ENCODE measurements at places on chromosomes 6 and 20.

DNA sequence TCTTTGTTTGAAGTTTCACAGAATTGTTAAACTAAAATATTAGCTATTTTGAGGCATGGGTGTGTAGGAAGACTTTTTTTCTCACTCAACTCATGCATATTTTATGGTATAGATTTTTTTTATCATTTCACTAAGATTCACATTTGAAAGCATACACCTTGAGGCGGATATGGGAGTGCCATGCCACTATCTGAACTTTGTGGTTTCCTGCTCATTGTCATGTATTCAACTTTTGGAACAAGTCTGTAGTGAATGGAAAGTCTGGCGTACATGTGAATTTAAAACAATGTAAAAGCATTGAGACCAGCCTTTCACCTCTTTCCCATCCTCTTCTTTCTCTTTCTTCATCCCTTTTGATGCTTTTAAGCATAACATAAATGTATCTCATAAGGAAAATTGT, 147.9 kb downstream of the TPBG start:
- DNase-seq, result peak; percentile 3

DNA sequence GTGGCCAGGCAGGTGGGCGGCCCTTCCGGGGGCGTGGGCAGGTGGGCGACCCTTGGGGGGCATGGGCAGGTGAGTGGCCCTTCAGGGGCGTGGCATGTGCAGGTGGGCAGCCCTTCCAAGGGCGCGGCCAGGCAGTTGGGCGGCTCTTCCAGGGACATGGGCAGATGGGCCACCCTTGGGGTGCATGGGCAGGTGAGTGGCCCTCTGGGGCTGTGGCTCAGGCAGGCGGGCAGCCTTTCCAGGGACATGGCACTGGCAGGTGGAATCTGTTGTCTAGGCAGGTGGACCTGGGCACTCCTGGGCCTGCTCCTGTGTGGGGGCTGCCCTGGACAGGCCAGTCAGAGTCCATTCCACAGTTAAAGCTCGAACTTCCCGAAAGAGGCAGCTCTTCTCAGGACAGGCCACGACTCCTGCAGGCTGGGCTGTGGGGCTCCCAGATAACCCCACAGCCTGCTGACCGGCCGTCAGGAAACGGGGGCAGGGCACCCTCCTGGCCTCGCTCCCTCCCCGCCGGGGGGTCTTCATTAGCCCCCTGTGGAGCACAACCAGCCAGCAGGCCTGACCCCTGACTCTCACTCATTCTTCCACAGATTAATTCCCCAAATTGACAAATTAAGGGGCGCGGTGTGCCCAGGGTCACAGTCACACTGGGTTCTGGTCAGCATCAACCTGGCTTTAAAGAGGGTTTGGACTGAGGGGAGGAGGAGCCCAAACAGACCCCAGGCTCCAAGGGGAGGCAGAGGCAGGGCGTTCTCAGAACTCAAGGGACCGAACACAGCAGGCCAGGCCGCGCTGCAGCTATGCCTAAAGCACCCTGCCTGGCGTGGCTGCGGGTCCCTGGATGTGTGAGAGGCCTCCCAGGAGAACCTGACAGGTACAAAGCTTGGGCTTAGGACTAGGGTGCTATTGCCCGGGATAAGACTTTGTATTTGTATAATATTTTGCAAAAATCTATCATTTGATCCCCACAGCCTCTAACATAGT, 130.0 kb downstream of the DLL1 start:
- DNase-seq, result no peak

GRCh38 chr6:4103929-4104328, 25.0 kb upstream of the FAM217A start:
- no peak for DNase-seq

DNA sequence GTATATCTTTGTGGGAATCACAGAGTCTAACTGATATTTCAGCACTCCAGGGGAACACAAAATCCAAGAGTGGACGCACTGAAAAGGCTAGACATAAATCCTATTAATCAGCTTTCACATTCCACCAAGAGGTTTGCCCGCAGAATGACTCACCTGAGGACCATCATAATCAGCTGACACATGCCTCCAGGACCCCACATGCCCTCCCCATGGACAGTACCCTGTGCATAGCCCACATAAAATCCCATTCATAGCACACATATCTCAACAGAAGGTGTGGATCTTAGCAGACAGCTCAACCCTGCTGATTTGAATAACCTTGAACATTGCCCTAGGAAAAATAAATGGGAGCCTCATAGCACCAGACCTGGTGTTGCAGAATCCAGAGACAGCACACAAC, 246.8 kb upstream of the TENT5A start:
- no peak for DNase-seq

DNA sequence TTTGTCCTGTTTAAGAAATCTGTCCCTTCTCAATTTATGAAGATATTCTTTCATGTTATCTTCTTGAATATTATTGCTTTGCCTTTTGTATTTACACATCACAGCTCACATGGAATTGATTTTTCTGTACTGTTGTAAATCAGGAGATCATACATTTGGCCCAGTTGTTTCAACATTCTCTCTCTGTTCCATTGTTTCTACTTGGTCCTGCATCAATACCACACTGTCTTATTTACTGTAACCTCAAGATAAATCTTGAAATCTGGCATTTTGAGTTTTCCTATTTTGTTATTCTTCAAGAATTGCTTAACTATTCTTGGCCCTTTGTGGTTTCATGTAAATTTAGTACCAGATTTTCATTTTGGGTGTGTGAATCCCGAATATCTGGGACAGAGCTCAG, 121.7 kb upstream of the CCN2 start:
- DNase-seq, result no peak

- DNase-seq, result no peak
Observed at GRCh38 chr20:14310977-14311627, 26.3 kb downstream of the FLRT3 start.

GRCh38 chr6:107867302-107867615, 43.1 kb upstream of the SCML4 start:
- no peak for DNase-seq

- DNase-seq, result no peak
Observed at GRCh38 chr6:153099636-153100035, 31.4 kb downstream of the RGS17 start.

DNA sequence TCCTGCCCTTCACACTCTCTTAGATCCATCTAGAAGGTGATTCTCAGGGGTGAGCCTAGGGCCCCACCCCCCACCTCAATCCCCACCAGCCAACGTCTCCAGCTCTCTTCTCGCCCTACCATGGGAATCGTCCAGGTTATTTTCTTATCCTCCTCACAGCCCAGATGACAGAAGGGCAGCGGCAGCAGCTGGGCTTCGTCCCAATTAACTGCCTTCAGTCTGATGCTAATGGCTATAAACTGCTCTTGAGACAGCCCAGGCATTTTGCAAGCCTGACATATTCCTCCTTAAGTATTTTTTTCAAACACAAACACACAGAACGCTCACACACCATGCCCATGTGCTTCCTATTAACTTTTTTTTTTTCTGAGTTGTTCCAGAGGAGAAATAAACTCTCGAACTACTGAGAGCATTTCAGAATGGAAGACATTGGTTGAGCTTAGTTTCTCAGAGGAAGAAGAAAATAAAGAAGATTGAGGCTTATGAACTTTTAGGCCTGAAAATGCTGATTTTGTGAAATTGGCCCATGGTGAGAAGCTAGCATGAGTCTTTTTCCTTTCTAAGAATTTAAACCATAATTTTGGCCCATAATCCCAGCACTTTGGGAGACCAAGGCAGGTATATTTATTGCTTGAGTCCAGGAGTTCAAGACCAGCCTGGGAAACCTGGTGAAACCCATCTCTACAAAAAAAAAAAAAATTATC, 124.6 kb downstream of the EYA2 start:
- no peak for DNase-seq

- peak; percentile 34 for DNase-seq
Observed at GRCh38 chr6:43247114-43247999, 4.1 kb downstream of the TTBK1 start.

DNA sequence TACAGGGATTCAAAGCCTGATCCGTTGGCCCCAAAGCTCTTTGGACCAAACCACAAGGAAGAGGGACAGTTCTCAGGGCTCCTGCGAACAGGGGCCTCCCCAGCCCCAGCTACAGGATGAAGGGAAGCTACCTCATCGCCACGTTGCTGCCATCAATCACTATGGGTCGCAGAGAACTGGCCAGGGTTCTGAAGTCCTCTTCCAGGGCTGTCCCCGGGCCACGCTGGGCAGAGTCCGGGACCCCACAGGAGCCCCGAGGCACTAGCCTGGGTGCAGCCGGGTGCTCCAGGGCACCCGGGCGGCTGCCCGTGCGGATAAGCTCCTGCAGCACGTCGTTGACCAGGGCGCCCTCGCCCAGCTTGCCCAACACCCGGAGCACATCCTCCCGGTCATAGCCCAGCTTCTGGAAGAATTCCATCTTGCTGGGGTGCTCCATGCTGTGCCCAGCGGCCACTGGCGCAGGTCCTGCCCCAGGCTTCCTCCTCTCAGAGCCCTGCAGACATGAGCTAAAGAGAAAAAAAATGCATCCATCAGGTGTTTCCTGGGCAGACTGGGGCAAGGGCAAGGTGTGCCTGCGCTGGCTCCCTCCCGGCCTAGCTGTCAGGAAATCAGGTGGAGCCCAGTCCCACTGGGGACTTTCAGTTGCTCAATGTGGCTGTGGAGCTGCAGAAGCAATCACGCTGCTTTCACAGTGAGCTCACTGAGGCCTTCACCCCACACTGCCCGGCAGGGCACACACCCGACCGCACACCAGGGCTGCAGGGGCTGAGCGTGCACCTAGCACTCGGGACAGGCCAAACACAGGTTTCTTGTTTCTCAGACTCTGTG, 10.5 kb downstream of the ZC3H12D start:
- no peak for DNase-seq

DNA sequence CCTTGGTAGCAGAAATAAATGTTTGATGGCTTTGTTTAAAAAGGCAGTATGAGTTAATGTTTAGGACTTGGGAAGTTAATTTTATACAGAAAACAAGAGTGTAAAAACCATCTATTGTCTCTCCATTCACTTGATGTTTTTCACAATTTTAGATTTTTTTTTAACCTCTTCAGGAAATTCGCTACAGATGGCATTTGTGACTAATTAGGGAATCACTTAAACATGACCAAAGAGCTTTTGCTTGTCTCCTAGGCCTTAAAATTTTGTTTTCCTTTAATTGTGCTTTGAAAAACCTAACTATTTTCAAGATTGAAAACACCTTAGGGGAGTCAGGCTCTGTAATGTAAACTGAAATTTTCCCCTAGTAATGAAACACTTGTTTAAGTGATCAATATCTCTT, 17.3 kb downstream of the TULP4 start:
- no peak for DNase-seq

- DNase-seq, result no peak
Observed at GRCh38 chr20:32132911-32133549, 23.5 kb downstream of the TM9SF4 start.

DNA sequence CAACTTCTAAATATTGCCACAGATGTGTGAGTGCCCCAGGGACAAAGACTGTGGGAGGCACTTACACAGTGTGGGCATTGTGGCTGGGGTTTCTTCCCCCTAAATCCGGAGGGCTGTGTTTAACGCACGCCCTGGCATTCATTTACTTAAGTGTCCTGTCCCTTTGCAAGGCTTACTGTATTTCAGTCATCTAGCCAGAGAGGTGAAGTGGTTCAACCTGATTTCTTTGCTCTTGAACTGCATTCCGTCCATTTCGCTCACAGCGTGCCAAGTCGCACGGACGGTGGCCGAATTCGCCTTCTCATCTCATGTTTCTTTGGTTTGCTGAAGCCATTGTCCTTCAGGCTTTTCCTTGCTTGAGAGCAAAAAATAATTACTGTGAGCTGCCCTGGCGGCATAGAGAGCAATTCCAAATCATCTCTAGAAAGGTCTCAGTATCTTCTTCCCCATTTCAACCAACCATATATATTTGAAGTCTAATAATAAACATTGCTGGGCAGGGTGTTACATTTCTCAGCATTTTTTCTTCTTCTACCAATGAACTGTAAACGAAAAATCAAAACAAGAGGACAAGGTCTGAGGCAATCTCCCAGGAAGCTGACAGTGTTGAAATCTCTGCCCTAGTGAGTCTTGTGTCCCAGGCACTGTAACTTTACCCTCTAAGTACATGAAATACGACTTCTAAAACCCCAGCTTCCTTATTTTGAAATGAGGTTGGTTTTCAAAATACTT, 16.9 kb downstream of the SYTL3 start:
- DNase-seq, result peak; percentile 77

GRCh38 chr6:81734081-81734480, 18.4 kb downstream of the TENT5A start:
- DNase-seq, result no peak
